ENCODE measurements at places on chromosomes 16 and 17.
A peak's percentile ranks its signal among the peaks of the same experiment; 100 is the strongest.

GRCh38 chr17:36482611-36483504 is 3.6 kb upstream of the ZNHIT3 start:
- peak; percentile 86 for DNase-seq

- DNase-seq = no peak
These were observed 216.1 kb downstream of the SLC39A11 start for GRCh38 chr17:72876413-72876812.

- peak; percentile 28 for DNase-seq
These were observed 2.1 kb upstream of the NAGS start for GRCh38 chr17:44002141-44002848.

DNA sequence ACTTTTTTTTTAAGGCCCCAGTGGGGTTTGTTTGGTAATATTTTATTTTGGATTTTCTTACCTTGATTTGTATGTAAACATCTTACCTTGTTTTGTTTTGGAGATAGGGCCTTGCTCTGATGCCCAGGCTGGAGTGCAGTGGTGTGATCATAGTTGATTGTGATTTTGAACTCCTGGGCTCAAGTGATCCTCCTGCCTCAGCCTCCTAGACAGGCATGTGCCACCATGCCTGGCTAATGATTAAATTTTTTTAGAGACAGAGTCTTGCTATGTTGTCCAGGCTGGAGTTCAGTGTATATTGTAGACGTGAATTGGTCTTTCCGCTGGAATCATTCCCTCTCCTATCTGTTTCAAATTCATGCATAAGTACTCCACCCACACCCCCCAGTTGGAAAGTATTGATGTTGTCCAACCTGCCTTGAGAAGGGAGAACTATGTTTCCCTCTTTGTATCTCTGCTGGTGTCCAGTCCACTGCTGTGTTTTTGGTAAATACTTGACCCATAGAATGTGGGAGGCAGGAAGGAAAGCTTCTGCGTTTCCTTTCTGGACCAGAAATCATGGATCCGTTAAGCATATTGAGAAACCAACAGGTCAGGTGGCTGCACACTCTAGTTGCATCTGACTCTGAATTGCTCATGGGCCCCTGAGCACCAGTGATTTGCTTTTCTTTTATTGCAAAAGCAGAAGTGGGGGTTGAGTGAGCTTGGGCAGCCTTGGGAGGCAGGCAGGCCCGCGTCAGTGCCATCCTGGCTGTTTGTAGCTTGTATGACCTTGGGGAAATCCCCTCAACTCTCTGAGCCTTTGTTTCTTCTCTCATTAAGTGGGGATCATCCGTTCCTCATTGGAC is 25.0 kb downstream of the RMI2 start:
- DNase-seq = no peak

- peak; percentile 51 for DNase-seq
These were observed 27.4 kb upstream of the SLC38A10 start for GRCh38 chr17:81322271-81323082.

DNA sequence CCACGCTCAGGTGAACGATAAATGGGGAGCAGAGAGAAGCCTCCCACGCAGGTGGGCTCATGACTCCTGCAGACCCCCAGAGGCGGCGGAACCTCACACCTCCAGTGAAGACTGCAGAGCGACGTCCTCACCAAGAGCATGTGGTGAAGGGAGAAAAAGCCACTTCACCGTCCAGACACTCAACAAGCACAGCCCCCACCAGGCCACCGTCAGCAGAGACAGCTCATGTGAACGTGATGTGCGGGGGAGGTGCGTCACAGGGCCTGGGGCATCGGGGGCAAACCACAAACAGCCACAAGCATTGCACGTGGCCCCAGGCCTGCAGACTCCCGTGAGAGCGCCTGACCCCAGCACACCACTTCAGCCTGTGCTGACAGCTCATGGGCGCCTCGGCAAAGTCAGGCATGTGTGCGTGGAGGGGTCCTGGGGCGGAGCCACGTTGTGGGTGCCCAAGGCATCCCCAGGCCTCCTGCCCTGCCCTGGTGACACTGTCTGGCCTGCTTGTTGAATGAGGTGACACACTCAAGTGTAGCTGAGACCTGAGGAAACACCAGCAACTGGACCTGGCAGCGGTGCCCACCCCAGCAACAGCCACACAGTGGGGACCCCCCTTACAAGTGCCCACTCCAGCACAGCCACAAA is 19.0 kb downstream of the LMF1 start:
- no peak for DNase-seq

DNA sequence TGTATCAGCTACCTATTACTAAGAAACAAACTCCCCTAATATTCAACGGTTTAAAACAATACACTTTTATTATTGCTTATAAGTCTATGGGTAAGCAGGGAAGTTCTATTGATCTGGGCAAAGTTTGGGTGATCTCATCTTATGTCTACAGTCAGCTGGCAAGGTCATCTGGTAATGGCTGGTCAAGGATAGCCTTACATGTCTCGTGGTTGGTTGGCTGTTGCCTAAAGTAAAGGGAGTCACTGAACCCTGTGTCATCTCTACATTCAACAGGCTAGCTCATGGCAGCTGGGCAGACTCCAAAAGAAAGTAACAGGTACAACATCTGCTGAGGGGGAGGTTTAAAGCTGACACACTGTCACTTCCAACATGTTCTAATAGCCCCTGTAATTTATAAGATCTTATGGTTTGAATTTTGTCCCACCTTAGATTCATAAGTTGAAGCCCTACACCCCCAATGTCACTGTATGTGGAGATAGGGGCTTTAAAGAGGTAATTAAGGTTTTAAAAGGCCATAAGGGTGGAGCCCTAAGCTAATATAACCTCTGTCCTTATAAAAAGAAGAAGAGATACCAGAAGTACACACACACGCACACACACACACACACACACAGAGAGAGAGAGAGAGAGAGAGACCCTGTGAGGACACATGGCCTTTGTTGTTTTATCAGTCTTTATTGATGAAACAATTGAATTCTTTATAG is 419.1 kb downstream of the NPIPA8 start:
- DNase-seq = no peak

DNA sequence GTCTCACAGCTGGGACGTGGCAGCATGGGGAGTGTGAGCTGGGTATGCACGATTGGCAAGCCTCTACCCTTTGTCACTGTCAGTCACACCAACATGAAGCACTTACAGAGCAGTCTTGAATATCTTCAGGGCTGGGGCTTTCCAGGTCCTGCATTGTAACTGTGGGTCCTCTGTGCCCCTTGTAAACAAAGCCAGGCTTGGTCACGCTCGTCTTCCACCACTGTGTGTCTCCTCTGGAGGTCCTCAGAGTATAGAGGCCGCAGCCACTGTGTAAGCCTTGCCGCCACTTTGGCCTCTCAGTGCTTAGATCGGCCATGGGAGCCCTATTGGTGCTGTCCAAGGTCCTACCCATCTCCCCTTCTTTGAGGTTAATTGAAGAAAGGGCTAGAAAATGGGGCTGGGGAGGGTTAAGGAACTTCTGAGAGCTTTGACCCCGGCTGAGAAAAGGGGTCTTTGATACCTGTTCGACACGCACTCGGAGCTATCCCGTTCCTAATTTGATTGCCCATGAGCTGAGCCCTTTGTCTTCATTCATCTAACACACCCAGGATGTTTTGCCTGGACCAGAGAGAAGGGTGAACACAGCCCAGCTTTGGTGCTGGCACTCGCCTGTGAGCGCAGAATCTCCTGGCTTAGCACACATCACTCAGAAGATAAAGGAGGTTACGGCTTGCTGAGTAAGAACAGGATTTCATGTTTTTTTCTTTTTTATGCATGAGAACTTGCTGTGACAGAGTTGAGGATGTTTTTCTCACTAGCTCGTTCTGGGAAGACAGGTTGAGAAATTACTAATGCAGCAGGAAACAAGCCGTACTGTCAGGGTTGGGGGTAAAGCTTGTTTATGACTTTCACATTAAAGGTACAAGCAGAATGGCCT is 267.9 kb downstream of the CPPED1 start:
- peak; percentile 19 for DNase-seq

DNA sequence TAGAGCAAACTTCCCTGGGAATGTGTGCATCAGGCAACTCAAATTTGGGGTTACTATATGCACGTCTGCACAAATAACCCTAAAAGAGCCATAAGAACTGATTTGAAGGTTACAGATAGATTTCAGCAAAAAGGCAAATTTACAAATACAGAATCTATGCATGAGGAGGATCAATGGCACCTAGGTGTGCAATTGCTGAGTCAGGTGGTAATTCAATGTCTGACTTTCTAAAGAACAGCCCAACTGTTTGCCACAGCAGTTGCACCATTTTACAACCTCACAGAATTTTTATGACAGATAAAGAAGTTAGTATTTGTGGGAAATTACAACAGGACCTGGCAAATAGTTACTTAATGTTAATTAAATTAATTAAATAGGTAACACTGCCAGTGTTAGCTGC is 405.5 kb downstream of the TMEM114 start:
- DNase-seq = no peak

DNA sequence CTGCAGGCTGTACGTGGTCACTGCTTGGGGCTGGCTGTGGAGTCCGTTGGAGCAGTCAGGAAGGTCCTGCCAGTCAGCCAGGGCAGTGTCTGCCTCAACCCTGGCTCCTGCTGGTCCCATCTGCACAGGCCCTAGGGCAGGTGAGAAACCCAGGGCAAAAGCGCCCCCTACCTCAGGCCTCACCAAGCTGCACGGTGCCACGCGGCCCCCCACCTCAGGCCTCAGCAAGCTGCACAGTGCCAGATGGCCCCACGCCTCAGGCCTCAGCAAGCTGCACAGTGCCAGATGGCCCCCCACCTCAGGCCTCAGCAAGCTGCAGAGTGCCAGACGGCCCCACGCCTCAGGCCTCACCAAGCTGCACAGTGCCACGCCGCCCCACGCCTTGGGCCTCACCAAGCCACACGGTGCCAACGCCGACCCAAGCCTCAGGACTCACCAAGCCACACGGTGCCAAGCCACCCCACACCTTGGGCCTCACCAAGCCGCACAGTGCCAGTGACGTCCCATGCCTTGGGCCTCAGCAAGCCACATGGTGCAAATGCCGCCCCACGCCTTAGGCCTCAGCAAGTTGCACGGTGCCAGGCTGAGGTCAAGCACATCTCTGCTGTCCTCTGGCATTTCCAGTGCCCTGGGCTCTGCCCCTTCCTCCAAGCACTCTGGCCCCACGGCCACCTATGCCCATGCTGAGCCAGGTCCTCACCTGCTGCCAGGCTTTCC is 5.5 kb downstream of the TMEM204 start:
- peak; percentile 7 for DNase-seq

DNA sequence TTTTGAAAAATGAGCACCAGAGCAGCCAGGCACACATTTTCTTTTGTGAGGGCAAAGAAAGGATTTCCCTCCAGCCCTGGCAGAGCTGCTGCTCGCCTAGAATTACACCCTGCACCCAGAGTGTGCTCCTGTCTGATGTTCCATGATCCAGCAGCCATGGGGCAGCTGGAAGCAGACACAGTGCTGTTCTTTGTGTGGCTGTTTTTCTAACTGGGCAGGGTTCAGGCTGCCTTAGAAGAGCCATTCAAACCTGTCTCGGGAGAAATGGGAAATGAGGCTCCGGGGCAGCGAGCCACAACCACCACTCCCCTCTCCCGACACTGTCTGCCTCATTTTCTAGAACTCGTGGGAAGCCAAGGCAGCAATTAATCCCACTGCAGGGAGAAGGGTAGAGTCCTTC is 28.9 kb downstream of the LITAF start:
- no peak for DNase-seq

GRCh38 chr16:89711601-89712273 is 9.0 kb downstream of the VPS9D1 start:
- DNase-seq = no peak

GRCh38 chr16:72621651-72622050 is 426.3 kb downstream of the ZFHX3 start:
- DNase-seq = no peak

- DNase-seq = no peak
These were observed 6.9 kb downstream of the MLLT6 start for GRCh38 chr17:38711792-38712571.

DNA sequence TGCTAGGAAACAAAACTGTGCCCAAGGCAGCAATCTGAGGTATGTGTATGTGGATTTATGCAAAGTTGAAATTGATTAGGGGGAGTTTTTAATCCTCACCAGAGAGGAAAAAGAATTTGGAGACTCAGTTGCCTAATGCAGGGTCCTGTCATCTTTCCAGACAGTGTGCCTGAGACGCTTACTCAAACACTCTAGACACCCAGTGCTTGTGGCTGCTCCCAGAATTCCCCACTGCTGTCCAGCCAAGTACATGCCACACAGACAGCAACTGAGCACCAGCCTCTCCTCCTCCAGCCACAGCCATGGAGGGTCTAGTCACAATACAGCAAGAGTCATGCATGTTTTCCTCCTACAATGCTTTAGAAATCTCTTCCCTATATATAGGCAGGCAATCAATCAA is 118.1 kb downstream of the HIC1 start:
- no peak for DNase-seq

DNA sequence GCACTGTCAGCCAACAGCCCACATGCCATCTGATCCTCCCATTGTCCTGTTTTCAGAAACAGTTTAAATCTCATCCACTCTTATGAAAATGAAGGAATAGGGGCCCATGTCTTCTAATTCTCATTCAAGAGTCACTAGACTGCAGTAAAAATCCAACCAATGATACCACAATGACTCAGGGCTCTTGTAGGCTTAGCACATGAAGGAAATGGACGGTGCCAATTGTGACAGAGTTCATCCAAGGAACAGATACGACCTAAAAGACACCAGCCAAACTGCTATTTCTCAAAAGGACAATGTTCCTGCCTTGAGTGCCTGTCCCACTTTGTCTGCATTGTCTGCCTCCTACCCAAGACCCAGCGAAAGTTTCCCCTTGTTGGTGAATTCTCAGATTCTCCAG is 204.8 kb upstream of the COX10 start:
- DNase-seq = peak; percentile 7

DNA sequence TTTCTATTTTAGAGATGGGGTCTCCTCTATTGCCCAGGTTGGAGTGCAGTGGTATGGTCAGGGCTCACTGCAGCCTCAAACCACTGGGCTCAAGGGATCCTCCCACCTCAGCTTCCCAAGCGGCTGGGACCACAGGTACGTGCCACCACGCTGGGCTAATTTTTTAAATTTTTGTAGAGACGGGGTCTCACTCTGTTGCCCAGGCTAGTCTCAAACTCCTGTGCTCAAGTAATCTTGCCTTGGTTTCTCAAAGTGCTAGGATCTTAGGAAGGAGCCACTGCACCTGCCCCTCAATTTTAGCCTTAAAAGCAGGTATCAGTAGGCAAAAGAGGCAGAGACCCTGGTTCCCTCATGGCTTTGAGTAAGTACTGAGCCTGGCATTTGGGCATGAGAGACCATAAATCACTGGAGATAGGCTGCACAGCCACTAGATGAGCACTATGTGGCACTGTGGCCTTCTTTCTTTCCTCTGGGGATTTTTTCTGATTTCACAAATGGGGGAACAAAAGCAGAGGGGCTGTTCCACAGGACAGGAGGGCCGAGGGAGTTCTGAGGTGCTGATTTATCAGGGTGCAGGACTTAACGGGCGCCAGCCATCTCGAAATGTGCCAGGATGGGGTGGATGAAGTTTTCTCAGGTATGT is 82.2 kb downstream of the PLXDC1 start:
- peak; percentile 57 for DNase-seq

GRCh38 chr16:29962344-29962994 is 590 bp downstream of the TMEM219 start:
- DNase-seq = peak; percentile 43

GRCh38 chr16:12545297-12545610 is 258.4 kb downstream of the CPPED1 start:
- no peak for DNase-seq

All from ACHN (cell line).